ENCODE measurements at places on chromosomes 7 and 10.

DNA sequence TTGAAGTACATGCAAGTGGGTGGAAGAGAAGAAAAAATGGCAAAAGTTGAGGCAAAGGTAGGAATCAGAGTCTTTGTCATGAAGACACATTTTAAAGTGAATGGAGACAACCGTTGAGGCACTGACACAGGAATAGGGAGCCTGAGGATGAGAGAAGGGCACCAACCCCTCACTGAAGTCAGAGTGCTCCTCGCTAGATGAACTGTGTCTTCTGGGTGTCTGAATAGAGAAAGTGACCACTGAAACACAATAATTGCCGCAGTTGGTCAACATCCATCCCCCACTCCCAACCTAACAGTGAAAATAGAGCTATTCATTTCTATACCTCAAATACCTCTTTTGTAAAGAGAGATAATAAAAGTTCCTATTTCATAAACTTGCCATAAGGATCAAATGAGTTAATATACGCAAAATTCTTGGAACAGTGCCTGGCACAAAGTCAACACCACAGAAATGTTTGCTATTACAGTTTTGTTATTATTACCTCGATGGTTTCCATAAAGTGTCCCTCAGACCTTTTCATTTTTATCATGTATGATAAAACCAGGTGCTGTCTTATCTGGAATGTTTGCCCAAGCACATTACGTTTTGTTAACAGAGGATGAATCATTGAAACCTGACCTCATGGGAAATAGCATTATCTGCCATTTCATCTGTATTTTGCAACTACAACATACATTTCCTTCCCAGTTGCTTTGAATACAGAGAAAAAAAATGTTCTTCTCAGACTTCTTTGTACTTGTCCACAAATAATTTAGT lies 61.8 kb upstream of the SP4 start:
- no peak for DNase-seq

GRCh38 chr10:125087897-125088215 lies 72.5 kb downstream of the CTBP2 start:
- no peak for DNase-seq

DNA sequence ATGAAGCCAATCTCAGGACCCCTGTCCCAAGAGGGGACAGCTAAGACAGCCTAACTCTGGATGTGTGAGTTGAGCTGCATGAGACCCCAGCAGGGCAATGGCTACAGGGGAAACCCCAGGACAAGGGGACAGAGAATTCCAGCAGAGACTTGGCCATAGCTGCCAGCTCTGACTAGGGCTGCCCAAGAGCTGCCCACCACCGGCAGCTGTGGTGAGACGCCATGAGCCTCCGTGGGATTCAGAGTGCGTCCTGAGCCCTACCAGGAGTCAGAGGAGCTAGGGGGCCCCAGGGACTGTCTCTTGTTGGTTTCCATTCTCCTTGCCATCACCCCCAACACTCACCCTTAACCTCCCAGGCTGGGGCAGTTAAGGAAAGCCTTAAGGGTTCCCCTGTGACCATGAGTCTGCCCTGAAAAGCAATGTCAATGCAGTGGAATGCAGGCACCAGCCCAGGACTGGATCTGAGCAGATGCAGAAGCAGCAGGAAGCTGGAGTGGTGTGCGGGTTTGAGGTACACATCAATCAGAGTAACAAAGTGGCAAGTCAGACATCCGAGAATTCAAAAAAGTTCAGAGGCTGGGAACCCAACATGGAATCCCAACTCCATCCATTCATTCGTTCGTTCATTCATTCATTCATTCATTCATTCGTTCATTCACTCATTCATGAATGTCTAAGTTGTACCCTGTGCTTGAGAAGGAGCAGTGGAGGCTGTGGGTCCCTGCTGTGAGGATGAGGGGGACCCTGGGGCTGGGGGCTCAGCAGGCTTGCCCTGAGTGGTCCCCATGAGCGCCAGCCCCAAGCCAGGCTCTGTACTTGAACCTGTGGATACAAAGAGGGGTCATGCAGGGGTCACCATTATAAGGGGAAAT lies 52.9 kb downstream of the C10orf120 start:
- no peak for DNase-seq

DNA sequence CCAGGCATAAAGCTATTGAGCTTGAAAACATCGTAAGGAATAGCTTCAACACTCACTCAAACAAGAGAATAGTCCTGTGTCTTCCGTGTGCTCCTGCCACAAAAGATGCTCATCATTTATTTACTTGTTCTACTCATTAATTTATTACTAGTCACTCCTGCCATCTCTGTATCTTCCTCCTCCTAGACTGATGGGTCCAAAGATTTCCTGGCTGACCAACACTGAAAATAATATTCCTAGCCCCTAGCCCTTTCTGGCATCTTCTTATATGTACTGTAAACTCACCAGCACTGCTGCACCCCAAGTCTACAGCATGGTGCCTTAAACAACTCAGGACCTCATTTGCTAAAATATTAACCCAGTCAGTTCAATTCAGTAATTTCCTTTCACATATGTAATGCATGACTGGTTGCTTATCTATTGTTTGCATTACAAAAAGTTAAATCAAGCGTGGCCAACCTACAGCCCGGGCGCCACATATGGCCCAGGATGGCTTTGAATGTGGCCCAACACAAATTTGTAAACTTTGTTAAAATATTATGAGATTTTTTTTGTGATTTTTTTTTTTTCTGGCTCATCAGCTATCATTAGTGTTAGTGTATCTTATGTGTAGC lies 86.7 kb upstream of the GSDME start:
- DNase-seq = no peak

- no peak for DNase-seq
Observed at GRCh38 chr7:55903985-55904759, 16.9 kb downstream of the ZNF713 start.

- no peak for DNase-seq
Observed at GRCh38 chr7:75888464-75889222, 9.8 kb downstream of the RHBDD2 start.

GRCh38 chr7:91228927-91229558 lies 35.2 kb upstream of the FZD1 start:
- no peak for DNase-seq

- no peak for DNase-seq
Observed at GRCh38 chr10:75476985-75477384, 45.6 kb downstream of the LRMDA start.

DNA sequence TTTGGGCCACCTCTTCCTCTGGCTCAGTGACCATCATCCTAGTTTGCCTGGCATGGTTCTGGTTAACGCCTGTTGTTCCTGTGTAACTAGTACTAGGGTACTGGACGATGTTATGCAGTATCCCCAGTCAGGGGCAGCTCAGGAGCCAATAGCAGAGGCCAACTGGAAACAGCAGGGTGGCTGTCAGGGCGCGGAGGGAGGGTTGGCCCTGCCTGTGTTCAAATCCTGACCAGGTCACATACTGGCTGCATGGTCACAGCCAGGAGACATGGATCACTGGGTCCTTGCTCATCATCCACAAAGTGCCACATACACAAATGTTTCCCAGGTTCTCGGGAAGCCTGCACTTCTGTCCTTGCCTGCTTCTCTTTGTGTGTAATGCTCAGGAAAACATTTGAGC lies 12.3 kb upstream of the RBP3 start:
- no peak for DNase-seq

DNA sequence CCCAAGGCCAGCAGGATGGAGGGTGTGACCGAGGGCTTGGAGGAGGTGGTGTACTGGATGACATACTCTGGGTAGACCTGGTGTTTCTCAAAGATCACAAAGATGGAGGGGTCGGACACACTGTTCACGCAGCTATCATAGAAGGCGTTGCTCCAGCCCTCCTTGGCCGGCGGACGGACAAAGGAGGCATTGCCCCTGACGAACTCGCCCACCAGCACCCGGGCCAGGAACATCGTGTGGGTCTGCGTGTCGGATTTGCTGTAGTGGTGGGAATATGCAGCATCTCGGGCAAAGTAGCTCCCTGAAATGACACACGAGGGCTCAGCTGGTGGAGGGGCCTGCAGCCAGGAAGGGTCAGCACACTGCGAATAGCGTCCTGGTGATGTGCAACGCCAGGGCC lies 38.2 kb downstream of the PARP12 start:
- DNase-seq = no peak

- no peak for DNase-seq
Observed at GRCh38 chr7:148711191-148712102, 12.7 kb downstream of the CUL1 start.

- DNase-seq = no peak
Observed at GRCh38 chr7:110281362-110281761, 809.6 kb upstream of the LRRN3 start.

- peak; percentile 13 for DNase-seq
Observed at GRCh38 chr10:31707093-31708039, 221.3 kb downstream of the ARHGAP12 start.

DNA sequence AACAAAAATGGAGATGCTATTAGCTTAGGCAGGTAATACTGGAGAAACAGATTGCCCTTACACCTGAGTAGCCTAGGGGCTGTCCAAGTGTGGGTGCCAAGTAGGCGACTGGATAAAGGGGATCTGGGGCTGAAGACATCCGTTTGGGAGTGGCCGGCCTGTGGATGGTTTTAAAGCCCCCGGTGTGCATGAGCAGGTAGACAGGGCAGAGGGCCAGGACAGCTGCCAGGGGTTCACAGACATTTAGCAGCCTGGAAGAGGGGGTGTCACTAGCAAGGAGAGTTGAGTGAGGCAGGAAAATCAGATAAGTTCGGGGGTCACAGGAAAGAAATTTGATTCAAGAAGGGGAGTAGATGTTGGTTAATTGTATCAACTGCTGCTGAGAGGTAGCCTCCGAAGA lies 1.5 kb upstream of the OPALIN start:
- DNase-seq = no peak

- DNase-seq = no peak
Observed at GRCh38 chr10:95389176-95389575, 98.4 kb upstream of the PDLIM1 start.

- no peak for DNase-seq
Observed at GRCh38 chr7:131431289-131431688, 103.6 kb downstream of the MKLN1 start.

DNA sequence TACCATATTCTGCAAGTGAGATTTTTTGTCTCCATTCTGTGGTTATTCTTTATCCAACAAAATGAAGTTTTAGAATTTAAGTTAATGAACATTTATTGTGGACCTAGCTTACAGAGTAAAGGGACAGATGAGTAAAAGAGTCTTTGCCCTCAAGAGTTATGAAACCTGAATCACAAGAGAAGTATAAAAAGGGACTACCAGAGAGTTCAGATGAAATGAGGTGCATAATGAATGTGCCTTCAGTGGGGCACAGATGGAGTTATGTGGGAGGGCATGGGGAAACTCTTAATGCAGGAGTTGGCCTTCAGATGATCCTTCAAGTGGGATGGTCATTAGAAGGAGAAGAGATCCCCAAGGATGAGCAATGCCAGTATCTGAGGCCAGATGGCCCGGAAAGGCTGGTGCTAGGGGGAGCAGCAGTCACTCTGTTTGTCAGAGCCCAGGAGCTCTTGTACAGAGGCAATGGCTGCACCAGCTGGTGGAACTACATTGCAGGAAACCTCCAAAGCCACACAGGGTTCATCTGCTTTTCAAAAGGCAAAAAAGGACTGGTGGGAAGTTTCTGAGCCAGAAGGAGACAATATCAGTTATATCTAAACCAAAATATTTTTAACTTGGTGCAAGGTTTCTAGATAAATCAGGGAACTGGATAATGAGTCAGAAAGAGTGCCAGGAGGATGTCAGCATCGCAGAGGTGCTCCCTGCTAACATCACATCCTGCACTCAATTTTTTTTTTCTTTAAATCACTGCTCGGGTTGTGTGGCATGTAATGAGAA lies 162.0 kb downstream of the KLF6 start:
- no peak for DNase-seq

- DNase-seq = no peak
Observed at GRCh38 chr7:964401-965231, 10.1 kb upstream of the ADAP1 start.

- no peak for DNase-seq
Observed at GRCh38 chr10:131860311-131860710, 40.5 kb upstream of the PPP2R2D start.

DNA sequence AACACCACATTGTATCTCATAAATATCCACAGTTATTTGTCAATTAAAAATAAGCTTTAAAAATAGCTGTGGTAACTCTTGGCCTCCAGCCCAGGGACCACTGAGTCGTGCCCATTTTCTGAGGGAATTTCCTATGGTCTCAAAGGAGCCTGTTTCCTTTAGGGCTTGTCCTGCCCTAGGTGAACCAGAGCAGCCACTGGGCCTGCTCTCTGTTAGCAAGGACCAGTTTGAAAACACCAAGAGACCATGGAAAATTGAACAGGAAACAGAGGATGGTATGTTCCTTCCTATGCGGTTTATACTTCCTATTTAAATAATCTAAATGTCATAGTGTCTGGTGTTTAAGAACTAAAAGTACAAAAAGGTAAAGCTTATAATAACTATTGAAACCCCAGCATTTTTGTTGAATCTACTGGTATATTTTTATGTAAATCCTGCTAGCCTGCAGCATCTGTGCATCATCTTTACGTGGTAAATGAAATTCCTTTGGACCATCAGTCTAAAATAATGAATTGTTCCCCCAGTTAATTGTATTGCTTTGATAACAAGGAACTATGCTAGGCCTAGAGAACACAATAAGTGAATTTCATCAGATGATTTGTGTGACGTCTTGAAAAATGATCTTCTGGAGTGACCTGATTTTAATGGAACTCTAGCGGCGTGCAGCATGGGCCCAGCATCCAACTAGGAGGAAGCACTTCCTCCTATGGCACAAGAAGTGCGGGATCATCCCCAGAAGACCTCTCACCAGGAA lies 333.7 kb downstream of the GFRA1 start:
- DNase-seq = no peak

- DNase-seq = no peak
Observed at GRCh38 chr10:118522791-118523498, 72.5 kb downstream of the PRLHR start.

DNA sequence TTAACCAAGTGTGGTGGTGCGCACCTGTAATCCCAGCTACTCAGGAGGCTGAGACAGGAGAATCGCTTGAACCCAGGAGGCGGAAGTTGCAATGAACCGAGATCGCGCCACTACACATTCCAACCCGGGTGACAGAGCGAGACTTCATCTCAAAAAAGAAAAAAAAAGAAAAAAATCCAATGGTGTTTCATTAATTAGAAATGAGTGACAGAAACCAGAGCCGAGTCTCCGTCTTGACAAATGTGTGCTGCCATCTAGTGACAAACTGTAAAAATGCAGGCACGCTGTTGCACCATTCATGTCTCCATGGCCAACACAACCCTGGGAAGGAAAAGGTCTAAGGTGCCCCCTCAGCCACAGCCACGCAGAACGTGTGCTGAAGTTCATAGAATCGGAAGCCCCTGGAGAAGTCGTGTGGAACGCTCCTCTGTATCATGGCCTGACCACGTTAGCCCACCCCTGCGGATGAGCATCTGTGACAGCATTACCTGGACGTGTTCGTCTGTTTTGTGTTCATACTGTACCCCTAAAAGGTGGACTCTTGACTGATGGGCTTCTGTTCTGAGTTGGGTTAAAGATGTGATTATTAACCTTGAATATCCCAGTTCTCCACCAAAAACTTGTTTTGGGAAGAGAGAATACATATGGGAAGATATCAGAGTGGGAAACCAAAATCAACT lies 94.9 kb downstream of the LYZL2 start:
- peak; percentile 23 for DNase-seq

Measured in stimulated activated CD8-positive, alpha-beta memory T cell treated with anti-CD3 and anti-CD28 coated beads, Interleukin-15, amount 100 ng/mL, for 24 hours (primary cell).